Suppressor macrophage treated with lipopolysaccharide for 4 hours (primary cell): ENCODE measurements at places on chromosomes 11 and 22.

DNA sequence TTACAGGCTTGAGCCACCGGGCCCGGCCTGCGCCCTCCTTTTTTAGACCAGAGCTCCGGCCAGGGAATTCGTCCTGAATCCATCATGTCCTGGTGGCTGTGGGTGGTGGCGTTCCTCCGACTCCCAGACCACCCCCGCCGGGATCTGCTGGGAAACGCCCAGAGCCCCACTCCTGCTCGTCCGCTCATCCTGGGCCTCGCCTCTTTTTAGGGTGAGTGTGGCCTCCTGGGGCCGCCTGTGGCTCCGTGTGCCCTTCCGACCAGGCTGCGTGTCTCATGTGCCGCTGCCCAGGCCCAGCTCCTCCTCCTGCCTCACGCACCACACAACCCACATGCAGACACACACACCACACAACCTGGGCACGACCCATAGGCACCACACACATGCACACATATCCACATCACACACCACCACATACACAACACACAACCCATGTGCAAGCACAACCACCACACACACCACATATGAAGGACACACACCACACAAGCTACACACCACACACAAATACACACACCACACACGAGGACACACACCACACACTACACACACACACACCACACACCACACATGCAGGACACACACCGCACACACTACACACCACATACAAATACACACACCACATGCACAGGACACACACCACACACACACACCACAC is 946.2 kb downstream of the BRD1 start:
- no peak for DNase-seq

- peak; percentile 66 for DNase-seq
Measured at GRCh38 chr11:44916801-44917385, 33.8 kb downstream of the TP53I11 start.

- peak; percentile 19 for DNase-seq
Measured at GRCh38 chr11:86978247-86978646, 23.1 kb upstream of the FZD4 start.

DNA sequence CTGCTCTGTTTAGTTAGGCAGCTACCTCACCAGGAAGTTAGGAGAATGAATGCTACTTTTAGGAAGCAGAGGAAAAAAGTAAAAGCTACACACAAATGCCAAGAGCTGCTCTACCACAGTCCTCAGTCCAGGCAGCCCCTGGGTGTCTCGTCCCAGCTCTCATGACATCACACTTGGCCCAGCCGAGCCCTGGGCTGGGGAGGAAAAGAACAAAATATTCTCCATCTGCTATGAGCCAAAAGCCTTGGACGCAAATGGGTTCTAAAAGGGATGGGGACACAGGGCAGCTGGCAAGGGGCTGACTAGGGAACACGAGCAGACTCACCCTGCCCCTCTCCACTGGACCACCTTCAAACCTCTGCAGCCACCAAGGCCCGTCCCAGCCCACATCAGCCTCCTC is 26.1 kb downstream of the TMEM184B start:
- no peak for DNase-seq

DNA sequence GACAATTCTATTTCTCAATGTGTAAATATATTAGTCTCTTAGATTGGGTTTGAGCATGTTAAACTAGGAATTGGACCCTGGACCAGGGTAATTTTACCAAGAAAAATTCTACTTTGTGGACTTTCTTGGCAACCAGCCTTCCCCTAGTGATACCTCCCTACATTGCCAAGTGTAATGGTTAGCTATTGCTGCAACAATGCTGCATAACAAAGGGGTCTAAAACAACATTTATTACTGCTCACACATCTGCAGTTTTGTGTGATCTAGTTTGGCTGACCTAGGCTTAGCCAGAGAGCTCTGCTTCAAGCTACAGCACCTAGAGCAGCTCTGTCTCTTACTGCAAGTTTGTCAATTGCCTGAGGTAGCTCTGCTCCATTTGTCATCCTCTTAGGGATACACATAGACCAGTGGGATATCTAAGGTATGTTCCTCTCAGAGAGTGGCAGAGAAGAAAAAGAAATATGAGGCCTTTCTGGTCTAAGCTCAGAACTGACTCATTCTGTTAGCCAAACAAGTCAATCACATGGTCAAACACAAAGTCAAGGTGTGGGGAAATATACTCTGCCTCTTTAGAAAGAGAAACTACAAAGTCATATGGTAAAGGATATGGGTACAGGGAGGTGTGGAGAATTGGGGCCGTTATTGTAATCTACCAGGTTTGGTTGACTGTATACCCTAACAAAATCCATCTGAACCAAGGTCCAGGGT is 2.0 kb upstream of the LAYN start:
- no peak for DNase-seq

- DNase-seq, result peak; percentile 34
Measured at GRCh38 chr11:47991894-47992293, 11.5 kb downstream of the PTPRJ start.
